ENCODE measurements at places on chromosomes 6 and 20. TPM values are rescaled to one million over a fixed set of nuclear protein-coding genes. Genes with fewer than 3 reads are reported as not detected.

- DNase-seq, result peak; percentile 32
Measured at GRCh38 chr6:127547904-127548649, 28.9 kb upstream of the C6orf58 start.

DNA sequence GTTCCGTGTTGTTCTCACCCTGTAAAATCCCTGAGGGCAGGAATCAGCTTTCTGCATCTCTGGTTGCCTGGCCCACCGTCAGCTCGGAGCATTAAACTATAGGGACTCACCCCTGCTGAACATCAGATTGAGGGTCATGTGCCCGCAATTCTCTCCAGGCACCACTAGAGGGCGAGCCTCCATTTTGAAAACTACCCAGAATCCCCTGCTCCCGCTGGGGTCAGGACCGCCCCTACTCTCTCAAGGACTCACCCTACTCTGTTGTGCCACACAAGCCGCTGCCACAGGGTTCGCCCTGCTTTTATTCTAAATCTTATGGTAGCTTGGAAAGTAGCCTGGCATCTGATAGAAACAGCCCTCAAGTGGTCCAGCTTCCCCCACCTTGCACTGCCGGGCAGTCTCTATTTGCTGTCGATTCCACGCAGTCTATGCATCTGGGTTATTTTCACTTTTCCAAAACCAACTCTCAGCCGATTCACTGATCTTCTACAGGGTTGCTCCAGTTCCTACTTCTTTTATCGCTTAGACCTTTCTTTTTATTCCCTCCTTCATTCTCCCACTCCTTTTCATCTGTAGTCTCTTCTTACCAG, 244.1 kb upstream of the QKI start:
- no peak for DNase-seq

DNA sequence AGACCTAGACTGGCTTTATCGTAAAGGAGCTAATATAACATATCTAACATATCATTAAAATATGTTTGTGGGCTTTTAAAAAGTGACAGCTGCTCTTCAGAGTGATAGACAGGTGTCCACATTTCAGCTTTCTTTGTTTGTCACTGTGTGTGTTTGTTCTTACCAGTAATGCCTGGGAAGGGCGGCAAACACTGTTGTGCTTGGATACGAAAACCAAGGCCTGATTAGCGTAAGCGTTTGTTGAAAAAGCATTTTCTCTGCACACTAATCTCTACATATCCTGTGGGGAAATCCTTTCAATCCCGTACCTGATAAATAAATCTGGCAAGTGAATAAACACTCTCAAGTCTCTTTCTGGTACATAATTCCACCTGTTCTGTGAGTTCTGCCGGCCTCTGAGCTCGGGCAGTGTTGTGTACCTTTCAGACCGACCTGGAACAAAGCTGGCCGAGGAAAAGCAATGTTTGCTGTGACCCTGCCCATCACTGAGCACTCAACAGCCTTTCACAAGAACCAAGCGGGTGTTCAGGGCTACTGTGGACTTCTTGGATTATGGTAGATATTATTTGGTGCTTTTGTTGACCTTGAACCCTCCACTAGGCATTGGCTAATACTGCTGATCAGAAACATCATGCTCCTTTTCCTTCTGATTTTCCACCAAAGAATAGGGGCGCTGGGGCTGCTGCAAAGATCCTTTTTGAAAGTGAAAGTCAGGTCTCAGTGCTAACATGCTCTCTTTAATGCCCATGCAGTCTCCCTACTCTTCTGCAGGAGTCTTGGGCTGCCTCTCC, 100.4 kb downstream of the CD83 start:
- DNase-seq, result no peak

DNA sequence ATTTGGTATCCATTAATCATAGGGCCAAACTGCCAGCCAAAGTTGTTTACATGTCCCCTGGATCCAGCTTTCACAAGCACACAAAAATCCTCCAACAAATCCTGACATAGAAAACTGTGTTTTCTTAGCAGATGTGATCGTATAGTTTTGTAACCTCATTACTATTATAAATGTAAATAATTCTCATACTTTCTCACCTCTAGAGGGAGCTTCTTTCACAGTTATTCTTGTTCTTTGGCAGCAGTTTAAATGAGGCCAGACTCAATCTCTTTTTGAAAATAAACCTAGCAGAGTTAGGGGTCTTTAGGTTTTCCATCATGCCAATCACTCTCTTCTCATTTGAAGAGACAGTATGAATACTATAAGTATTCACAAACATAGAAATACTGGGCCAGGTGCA, 17.0 kb upstream of the ZNF318 start:
- DNase-seq, result peak; percentile 60

DNA sequence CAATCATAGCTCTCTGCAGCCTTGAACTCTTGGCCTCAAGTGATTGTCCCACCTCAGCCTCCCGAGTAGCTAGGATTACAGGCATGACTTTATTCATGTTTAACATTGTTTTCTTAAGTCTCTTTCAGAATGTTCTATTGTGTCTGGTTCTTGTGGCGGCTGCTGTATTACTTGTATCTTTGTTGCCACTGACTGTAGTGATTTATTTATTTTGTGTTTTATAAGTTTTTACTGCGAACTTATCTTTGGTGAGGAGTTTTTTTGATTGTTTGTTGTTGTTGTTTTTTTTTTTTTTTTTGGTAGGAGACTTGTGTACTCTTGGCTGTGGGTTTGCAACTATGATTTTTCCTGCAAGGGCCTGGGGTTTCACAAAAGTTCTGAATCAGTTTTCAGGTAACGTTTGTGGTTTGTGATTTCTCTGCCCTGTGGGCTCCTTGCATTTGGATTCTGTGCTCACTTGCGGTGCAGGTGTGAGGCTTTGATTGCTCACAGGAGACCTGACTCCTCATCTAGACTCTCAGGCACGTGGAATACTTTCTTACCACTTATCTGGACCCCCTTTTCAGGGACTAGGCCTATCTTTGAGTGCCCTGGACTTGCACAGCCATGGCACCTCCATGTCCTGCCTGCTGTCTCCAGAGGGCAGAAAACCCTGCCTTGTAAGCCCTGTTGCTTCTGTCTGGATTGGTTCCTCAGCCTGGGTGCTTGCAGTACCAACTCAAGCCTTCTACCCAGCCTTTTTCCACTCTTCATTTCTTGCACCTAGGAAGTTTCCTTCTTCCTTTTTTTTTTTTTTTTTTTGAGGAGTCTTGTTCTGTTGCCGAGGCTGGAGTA, 25.2 kb downstream of the KIF25 start:
- DNase-seq, result no peak

DNA sequence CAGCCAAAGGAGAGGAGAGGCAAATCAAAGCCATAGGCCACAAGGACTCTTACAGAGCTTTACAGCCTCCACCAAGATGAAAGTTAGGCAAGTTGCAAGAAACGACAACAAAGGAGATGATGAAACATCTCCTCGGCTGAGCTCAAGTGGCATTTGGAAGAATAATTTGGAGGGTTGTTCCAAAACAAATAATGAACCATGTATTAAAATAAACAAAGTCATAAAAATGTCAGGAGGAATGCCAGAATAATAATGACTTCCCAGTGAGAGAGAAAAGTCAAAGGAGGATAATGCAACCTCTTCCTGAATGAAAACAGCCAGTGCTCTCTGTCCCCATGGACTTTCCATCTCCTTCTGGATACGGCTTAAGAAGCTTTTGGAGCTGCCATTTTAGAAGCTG, 371.4 kb upstream of the ID4 start:
- peak; percentile 89 for DNase-seq

DNA sequence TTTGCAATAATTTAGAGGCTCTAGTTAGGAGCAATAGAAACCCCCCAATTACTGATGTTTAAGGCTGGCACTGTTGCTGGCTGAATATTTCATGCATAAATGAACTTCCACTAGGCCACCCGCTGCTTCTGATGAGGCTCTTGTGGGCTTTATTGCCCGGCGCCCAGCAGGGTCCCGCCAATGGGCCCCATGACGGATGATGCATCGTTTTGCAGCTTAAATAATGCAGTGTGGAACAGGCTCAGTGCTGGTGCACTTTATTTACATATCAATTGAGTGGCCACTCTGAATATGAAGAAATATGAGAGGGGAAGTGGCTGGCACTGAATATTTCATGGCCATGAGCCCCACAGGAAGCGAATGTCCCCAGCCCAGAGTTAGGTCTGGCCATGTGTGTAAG, 155.3 kb upstream of the MAFB start:
- no peak for DNase-seq

Gene GNAS-AS1
- 0.81 TPM for total RNA-seq

Gene TMEM217
- total RNA-seq, result 0.09 TPM
